Activated CD4-positive, alpha-beta T cell treated with anti-CD3 and anti-CD28 coated beads for 1 hour (primary cell): ENCODE measurements at places on chromosomes 3 and 15.

DNA sequence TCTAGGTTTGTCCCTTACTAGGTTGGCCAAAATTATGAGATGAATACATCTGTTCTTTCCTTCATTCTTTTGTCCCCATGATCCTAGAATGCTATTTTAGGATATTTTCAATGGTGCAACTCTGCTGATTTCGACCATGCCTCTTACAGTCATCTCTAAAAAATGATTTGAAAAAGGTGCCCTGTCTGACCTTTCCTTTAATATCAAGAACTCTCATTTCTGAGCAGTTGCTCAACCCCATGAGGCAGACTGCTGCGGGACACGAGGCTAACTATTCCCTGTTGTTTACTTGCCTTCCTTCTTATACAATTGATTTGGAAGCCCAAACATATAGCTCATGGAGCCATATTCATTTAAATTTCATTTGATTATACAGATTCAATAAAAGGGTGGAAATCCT is 14.6 kb downstream of the PLSCR2 start:
- no peak for DNase-seq

DNA sequence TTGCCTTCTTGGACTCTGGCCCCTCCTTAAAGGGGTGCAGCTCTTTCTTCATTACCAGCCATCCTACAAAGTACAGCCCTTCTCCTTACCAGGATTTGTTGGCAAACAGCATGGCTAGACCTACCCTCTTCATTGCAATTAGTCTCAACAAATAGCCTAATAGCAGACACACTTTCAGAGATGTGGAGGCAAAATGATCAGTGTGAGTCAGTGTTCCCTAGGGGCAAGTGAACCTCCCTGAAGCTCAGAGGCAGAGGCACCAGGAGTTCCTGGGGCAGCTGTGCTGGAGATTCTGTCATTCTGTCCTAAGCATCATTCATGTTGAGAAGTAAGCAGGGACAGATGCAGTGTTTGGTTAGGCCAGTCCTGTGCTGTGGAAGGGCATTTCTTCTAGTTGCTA is 14.6 kb upstream of the MECOM start:
- no peak for DNase-seq

DNA sequence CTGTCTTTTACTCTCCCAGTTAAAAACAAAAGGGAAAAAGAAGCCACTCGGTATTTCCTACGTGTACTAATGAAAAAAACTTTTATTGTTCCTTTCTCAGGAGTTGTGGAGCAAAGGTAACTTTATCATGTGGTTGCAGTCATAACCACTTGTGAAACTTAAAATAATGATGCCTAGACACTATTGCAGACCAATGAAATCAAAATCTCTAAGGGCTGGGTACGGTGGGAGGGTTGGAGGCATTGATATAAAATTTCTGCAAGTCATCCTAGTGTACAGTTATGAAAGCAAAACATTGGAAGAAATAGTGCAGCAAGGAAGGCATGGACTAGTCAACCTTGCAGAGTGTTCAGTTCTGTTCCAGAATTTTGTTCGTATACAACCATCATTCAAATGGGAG is 808.8 kb downstream of the TUSC7 start:
- DNase-seq: no peak

DNA sequence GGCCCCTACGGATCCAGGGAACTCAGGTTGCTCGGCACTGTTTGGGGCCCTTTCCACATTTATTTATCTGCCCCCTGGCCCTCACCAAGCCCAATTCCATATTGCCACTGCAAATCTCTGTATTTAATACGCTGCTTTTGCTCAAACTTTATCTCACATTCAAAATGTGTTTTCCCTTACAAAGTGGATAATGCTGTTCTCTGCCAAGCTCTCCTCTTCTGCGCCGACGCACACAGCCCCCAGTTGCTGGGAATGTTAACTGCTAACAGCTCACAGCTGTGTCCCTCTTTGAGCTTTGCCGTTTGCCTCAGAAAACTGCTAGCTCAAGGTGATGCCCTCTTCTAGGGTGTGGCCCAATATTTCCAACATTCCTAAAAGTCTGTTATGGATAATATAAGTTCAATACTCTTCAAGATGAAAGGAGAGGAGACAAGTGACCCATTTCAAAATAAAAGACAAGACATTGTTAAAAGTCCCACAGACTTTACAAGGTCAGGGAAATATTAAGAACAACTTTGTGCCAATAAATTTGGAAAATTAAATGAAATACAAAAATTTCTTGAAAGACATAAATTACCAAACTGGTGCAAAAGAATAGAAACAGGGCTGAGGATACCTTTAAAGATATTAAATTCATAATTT is 12.6 kb upstream of the FBN1 start:
- DNase-seq: no peak

- no peak for DNase-seq
These were observed 10.8 kb upstream of the LRRC15 start for GRCh38 chr3:194380326-194380725.

GRCh38 chr3:25633919-25634318 is 30.8 kb downstream of the TOP2B start:
- DNase-seq: no peak

DNA sequence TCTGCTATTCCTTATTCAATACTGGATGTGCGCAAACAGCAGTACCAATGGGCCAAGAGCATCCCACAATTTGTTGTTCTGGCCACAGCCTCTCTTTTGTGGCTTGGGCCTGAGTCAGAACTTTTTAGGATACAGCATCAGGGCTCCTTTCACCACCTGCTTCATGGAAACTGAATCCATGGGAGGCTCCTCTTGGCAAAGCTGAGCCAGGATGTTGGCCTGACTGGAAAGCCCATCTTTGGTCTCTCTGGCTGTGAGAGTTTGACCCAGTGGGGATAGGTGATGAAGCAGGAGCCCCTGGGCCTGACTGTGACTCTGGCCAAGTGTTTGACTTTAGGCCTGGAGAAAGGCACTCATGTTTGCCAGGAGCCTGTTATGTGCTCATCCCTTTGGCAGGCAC is 27.6 kb downstream of the IL16 start:
- no peak for DNase-seq

DNA sequence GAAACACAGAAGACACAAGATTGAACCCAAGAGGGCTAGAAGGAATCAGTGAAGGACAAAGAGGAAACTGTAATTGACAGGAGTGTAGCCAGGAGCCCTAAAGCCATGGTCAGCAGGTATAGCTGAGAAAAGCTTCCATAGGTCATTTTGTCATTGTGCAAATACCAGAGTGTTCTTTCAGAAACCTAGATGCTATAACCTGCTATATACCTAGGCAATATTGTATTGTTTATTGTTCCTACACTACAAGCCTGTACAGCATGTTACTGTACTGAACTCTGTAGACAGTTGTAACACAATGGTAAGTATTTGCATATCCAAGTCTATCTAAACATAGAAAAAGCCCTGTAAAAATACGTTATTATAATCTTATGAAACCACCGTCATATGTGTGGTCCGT is 119.3 kb upstream of the LRRFIP2 start:
- no peak for DNase-seq

- DNase-seq: no peak
These were observed 98.2 kb upstream of the NR2E3 start for GRCh38 chr15:71712182-71712581.

GRCh38 chr3:106305127-106305526 is 436.3 kb upstream of the CBLB start:
- no peak for DNase-seq

DNA sequence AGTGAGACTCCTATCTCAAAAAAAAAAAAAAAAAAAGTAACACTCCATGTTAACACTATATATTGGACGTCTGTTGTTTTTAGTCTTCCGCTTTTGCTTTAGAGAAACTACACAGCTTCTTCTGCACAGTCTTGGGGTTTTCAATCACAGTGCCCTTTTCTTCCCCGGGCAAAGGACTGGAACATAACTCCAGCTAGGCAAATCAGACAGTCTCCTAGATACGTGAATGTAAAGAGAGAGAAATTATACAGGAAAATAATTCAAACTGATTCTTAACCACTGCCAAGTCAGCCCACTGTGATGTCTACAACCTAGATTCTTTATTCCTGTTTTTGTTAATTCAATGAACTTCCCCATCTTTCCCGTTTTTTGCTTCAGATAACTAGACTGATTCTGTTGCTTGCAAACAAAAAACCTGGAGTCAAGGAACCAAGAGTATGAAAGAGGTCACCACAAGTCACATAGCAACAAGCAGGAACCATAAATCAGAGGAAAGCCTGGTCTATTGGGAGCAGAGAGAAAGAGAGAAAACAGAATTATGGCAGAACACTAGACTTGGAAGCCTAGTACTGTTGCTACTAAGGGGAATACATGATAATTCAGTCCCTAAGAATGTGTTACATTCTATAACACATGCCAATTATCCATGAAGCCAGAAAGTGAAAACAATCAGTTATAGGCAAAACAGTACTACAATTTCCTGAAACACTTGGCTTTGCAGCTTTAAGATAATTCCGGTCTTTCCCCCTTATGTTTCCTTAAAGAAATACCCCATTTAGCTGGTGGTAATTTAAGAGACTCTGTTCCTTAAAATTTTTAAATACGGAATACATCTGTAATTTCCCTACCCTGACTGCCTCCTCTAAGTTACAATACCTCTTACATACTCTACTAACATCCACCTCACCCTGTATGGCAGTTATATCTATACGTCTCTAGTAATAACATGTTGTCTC is 63.1 kb downstream of the TBL1XR1 start:
- DNase-seq: no peak

DNA sequence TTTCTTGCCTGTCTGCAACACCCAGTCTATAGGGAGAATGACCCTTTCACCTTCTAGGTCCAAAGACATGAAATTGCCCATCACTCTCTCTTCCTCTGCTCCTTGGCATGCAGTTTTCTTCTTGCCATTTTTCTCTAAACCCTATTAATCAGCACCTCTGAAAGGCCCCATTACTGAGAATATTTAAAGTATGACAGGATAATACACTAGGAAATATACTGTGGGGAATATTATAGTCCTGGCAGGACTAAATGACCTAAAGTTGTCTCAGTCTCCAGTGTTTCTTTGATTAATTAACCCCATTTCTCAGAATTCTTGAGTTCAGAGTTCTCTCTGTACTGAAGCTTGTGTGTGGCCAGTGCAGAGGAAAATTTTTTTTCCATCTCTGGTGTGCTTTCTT is 730.7 kb downstream of the AGBL1 start:
- no peak for DNase-seq

DNA sequence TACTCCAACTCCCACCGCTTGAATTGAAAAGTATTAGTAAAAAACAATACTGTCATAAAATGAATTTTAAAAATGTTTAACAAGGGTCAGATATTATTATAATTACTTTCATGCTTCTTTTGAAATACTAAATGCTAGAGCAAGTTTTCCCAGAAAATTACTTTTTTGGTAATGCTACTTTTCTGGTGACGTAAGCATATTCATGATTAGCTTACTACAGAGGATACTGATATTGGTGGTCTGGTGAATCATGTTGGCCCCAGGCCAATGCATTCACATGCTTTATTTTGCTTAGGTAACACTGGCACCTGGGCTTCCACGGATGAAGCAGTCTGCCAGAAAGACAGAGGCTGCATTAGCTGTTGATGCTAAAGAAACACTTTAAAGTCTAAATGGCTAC is 12.4 kb downstream of the SPATA16 start:
- no peak for DNase-seq
